Urinary bladder (tissue), 4 donors: ENCODE measurements at places on chromosomes 5 and 9. TPM values are rescaled to one million over a fixed set of nuclear protein-coding genes. Genes with fewer than 3 reads are reported as not detected.

TAL2 gene
- not detected for polyA plus RNA-seq

WDR36 gene
- 7.3 TPM for polyA plus RNA-seq

SPINK4 gene
- polyA plus RNA-seq = 2.6 TPM

ELAVL2 gene
- 0.54 TPM for polyA plus RNA-seq

ZSWIM6 gene
- polyA plus RNA-seq = 6.0 TPM

DRD1 gene
- 0.81 TPM for polyA plus RNA-seq

RAB3C gene
- polyA plus RNA-seq = 3.9 TPM

PRDM9 gene
- polyA plus RNA-seq = not detected

SLCO6A1 gene
- polyA plus RNA-seq = not detected

MEIKIN gene
- polyA plus RNA-seq = not detected

SLC6A19 gene
- polyA plus RNA-seq = not detected

SPATA31A6 gene
- polyA plus RNA-seq = not detected

SLC6A7 gene
- polyA plus RNA-seq = 0.01 TPM

SLC12A7 gene
- 23.8 TPM for polyA plus RNA-seq

RANBP3L gene
- 38.7 TPM for polyA plus RNA-seq

ITK gene
- 1.6 TPM for polyA plus RNA-seq

ANKRD20A1 gene
- polyA plus RNA-seq = 0.75 TPM

C9 gene
- 0.47 TPM for polyA plus RNA-seq

ZNF462 gene
- polyA plus RNA-seq = 4.4 TPM

SPAAR gene
- 1.4 TPM for polyA plus RNA-seq

CD274 gene
- 1.2 TPM for polyA plus RNA-seq

MEGF10 gene
- polyA plus RNA-seq = 0.43 TPM

TYRP1 gene
- polyA plus RNA-seq = 0.80 TPM

CYLC2 gene
- not detected for polyA plus RNA-seq

LHX3 gene
- not detected for polyA plus RNA-seq

PRRX2 gene
- 15.8 TPM for polyA plus RNA-seq

TRIM32 gene
- polyA plus RNA-seq = 10.3 TPM

GOLGA1 gene
- 14.2 TPM for polyA plus RNA-seq

NOXA1 gene
- 3.0 TPM for polyA plus RNA-seq

REEP2 gene
- polyA plus RNA-seq = 17.6 TPM

SLC31A1 gene
- polyA plus RNA-seq = 10.1 TPM

SLC4A9 gene
- polyA plus RNA-seq = 0.06 TPM

SLC46A2 gene
- polyA plus RNA-seq = 1.4 TPM

SPATA31A3 gene
- not detected for polyA plus RNA-seq

MEF2C gene
- polyA plus RNA-seq = 25.2 TPM

RUSC2 gene
- polyA plus RNA-seq = 42.5 TPM

PPP3R2 gene
- polyA plus RNA-seq = not detected

TAS2R1 gene
- not detected for polyA plus RNA-seq

GNPDA1 gene
- polyA plus RNA-seq = 33.8 TPM

IL4 gene
- not detected for polyA plus RNA-seq

IGFBPL1 gene
- 1.6 TPM for polyA plus RNA-seq

F12 gene
- polyA plus RNA-seq = 1.1 TPM

OCLN gene
- 3.0 TPM for polyA plus RNA-seq

AK1 gene
- 57.2 TPM for polyA plus RNA-seq
